Activated naive CD8-positive, alpha-beta T cell treated with anti-CD3 and anti-CD28 coated beads for 36 hours (primary cell): ENCODE measurements at places on chromosomes 13 and 19. TPM values are rescaled to one million over a fixed set of nuclear protein-coding genes. Genes with fewer than 3 reads are reported as not detected.
A peak's percentile ranks its signal among the peaks of the same experiment; 100 is the strongest.

GRCh38 chr19:50725911-50726230 is 2.7 kb downstream of the CLEC11A start:
- H3K27ac ChIP-seq = peak overlapping the region; percentile 86
- peaks cover 27% of the 10 kb centered on the region for H3K4me1 ChIP-seq
- H3K27me3 ChIP-seq = peaks cover 21% of the 10 kb centered on the region
- H3K36me3 ChIP-seq = peaks cover 12% of the 10 kb centered on the region

DNA sequence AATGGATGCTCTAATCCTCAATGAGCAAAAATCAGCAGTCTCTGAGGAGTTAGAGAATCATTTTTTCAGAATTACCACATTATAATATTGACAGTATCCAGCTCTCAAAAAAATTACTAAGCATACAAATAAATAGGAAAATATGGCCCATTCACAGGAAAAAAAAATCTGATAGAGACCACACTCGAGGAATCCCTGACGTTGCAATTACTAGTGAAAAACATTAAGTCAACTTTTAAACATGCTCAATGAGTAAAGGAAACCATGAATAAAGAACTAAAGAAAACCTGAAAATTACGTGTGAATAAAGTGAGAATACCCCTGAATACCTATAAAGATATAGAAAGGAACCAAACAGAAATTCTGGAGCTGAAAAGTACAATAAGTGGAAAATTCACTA is 38.7 kb upstream of the ZNF780A start:
- no peak overlapping the region for H3K27ac ChIP-seq
- H3K4me3 ChIP-seq = no peak overlapping the region
- H3K27me3 ChIP-seq = peaks cover 38% of the 10 kb centered on the region
- DNase-seq = no peak
- H3K4me1 ChIP-seq = no peaks in the 10 kb centered on the region

DNA sequence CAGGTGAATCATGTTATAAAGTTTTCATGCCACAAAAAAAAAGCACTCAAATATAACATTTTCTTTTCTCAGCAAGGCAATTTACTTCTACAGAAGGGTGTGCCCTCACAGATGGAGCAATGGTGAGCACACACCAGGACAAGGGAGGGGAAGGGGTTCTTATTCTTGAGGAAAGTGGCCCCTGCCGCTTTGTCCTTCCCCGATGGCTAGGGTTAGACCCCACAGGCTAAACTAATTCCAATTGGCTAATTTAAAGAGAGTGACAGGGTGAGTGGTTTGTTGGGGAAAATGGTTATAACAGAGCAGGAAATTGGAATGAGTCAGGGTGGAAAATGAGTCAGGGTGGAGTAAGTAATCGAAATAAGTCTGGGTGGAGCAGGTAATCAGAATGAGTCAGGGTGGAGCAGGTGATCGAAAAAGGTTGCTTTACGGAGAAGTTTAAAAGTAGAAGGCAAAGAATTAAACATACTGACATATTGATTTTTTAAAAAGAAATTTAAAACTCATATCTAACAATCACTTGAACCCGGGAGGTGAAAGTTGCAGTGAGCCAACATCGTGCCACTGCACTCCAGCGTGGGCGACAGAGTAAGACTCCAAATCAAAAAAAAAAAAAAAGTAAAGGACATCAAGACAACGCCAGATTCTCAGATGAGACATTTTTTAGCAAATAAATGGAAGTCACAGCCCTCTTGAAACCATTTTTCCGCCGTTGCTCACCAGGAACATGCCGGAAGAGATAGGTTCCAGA is 813 bp downstream of the ZNF562 start:
- H3K4me3 ChIP-seq = peak overlapping the region; percentile 85
- DNase-seq = peak; percentile 28

ZSCAN22 gene
- 2.8 TPM for total RNA-seq

DNA sequence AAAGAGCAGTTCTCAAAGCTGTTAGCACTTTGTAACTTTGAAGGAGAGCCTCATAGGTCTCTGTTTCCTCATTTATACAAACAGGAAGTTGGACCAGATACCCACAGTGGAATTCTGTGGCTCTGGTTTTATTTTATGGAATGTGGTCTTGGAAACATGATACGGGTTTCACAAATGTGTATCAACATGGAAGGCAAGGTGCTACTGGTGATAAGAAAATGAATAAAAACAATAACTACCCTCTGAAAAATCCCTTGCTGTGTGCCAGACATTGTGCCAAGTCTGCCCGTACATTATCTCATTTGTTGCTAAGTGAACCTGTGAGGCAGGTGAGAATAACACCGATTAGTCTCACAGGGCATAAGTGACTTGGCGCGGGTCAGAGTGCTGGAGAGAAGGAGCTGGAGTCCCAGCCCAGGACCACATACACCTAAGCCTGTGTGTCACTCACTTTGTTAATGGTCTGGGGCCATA is 45.0 kb upstream of the RNF113B start:
- no peaks in the 10 kb centered on the region for H3K4me1 ChIP-seq
- DNase-seq = no peak
- H3K27me3 ChIP-seq = no peaks in the 10 kb centered on the region
- no peak overlapping the region for H3K27ac ChIP-seq
- no peak overlapping the region for H3K4me3 ChIP-seq

TUBA3C gene
- not detected for total RNA-seq

DNA sequence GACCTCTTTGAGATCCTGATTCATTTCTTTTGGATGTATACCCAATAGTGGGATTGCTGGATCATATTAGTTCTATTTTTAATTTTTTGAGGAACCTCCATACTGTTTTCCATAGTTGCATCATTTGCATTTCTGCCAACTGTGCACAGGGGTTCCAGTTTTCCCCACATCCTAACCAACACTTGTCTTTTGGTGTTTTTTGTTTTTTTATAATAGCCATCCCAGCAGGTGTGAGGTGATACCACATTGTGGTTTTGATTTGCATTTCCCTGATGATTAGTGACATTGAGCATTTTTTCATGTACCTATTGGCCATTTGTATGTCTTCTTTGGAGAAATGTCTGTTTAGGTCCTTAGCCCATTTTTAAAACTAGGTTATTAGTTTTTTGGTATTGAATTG is 18.8 kb upstream of the GPR183 start:
- peaks cover 52% of the 10 kb centered on the region for H3K36me3 ChIP-seq
- no peaks in the 10 kb centered on the region for H3K27me3 ChIP-seq
- H3K4me1 ChIP-seq = peaks cover 55% of the 10 kb centered on the region
- no peak overlapping the region for H3K4me3 ChIP-seq
- peak overlapping the region; percentile 57 for H3K27ac ChIP-seq

TMC4 gene
- total RNA-seq = not detected

DNA sequence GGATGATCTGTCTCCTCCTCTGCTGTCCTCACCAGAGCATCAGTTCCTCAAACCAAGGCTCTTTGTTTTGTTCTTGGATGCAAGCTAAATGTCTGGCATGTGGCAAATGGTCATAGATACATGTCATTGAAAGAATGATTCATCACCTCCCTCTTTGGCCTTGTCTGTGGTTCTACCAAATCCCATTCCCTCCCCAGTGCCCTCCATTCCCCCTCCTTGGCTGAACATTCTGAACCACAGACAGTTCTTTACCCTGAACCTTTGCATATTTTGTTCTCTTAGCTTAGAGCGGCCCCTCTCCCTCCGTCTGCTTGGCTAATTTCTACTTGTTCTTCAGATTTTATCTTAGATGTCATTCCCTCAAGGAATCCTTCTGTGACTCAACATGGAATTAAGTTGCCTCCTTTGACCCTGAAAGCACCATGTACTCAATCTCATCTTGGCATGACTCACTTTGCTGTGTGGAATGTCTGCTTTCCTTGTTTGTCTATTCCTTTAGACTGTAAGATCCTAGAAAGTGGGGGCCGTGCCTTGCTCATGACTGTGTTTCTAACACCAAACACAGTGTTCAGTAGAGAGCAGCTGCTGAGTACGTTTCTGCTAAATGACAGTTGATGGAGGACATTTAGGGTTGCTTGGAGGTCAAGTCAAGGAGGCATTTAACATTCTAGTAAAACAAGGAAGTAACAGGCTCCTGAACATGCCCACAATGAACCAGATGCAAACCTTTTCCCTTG is 8.1 kb downstream of the ALOX5AP start:
- no peak overlapping the region for H3K27ac ChIP-seq
- H3K36me3 ChIP-seq = peaks cover 27% of the 10 kb centered on the region
- no peak overlapping the region for H3K4me3 ChIP-seq
- peaks cover 56% of the 10 kb centered on the region for H3K4me1 ChIP-seq
- H3K27me3 ChIP-seq = peaks cover 6% of the 10 kb centered on the region

KLK3 gene
- total RNA-seq = not detected

- H3K4me1 ChIP-seq = peaks cover 25% of the 10 kb centered on the region
- H3K27ac ChIP-seq = peak overlapping the region; percentile 30
- H3K36me3 ChIP-seq = peaks cover 36% of the 10 kb centered on the region
Observed at GRCh38 chr13:113187263-113187669, 21.2 kb downstream of the PCID2 start.

DNA sequence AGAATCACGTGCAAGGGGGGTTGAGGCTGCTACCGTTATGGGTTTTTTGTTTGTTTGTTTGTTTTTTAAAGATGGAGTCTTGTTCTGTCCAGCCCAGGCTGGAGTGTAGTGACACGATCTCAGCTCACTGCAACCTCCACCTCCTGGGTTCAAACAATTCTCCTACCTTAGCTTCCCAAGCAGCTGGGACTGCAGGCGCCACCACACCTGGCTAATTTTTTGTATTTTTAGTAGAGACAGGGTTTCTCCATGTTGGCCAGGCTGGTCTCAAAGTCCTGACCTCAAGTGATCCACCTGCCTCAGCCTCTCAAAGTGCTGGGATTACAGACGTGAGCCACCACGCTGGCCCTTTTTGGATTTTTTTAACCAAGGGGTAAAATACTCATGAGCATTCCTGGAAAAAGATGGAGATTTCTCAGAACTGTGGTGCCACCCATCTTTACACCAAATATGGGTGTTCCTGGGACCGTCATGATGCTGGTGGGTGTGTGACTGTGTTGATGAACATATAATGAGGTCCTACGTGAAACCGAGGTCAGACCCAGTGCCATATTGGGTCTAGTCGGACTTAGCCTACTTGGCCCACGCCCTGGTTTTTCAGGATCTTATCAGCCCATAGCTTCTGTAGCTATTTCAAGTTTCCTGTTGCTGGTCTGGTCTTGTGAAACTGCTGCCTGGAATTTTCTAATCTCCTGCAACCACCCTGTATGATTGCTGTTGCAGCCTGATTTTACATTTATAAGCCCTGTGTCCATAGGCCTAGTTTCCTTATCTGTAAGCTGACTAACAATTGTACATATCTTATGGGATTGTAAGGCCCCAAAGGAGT is 6.2 kb downstream of the PPP1R15A start:
- H3K36me3 ChIP-seq = peaks cover 44% of the 10 kb centered on the region
- H3K4me3 ChIP-seq = no peak overlapping the region
- H3K27ac ChIP-seq = no peak overlapping the region
- H3K27me3 ChIP-seq = no peaks in the 10 kb centered on the region

OXGR1 gene
- not detected for total RNA-seq

DNA sequence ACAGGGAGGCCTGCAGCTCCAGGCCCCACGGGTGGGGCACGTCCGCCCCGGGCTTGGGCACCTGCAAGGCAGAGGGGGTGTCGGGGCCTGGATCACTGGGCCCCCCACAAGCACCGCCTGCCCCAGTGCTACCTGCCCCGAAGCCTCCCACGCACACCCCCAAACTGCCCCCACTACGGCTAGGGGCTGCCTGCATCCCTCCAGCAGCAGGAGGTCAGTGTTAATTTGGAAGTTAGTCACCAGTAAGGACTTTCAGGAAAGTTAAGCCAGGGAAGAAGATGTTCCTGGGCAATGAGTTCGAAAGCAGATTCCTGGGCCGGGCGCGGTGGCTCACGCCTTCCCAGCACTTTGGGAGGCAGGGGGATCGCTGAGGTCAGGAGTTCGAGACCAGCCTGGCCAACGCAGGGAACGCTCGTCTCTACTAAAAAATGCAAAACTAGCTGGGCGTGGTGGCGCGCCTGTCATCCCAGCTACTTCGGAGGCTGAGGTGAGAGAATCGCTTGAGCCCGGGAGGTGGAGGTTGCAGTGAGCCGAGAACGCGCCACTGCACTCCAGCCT is 5.5 kb downstream of the PEAK3 start:
- H3K27ac ChIP-seq = no peak overlapping the region
- no peak for DNase-seq
- H3K27me3 ChIP-seq = no peaks in the 10 kb centered on the region
- no peak overlapping the region for H3K4me3 ChIP-seq
- peaks cover 29% of the 10 kb centered on the region for H3K36me3 ChIP-seq
- H3K4me1 ChIP-seq = peaks cover 22% of the 10 kb centered on the region

- no peaks in the 10 kb centered on the region for H3K36me3 ChIP-seq
- H3K4me3 ChIP-seq = peak overlapping the region; percentile 61
Observed at GRCh38 chr19:41706741-41707501, 1.5 kb upstream of the CEACAM5 start.

B3GNT3 gene
- not detected for total RNA-seq

GRCh38 chr13:51240958-51241357 is 18.8 kb downstream of the FAM124A start:
- H3K27ac ChIP-seq = no peak overlapping the region
- DNase-seq = no peak
- no peaks in the 10 kb centered on the region for H3K4me1 ChIP-seq
- peaks cover 12% of the 10 kb centered on the region for H3K27me3 ChIP-seq
- no peaks in the 10 kb centered on the region for H3K36me3 ChIP-seq

- H3K4me3 ChIP-seq = no peak overlapping the region
- H3K36me3 ChIP-seq = no peaks in the 10 kb centered on the region
- H3K27me3 ChIP-seq = peaks cover 10% of the 10 kb centered on the region
Observed at GRCh38 chr19:28889941-28890670, 322.8 kb downstream of the UQCRFS1 start.

DNA sequence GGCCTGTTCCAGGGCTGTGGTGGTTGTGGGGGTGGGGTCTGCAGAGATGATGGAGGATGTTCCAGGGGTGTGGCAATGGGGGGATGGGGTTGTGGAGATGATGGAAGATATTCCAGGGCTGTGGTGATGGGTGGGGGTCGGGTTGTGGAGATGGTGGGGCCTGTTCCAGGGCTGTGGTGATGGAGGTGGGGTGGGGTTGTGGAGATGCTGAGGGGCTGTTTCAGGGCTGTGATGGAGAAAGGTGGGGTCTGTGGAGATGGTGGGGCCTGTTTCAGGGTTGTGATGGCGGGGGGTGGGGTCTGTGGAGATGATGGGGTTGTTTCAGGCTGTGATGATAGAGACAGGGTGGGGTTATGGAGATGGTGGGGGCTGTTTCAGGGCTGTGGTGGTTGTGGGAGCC is 62.0 kb downstream of the TEX29 start:
- DNase-seq = no peak
- peaks cover 12% of the 10 kb centered on the region for H3K4me1 ChIP-seq
- H3K36me3 ChIP-seq = no peaks in the 10 kb centered on the region
- no peak overlapping the region for H3K4me3 ChIP-seq

LILRA1 gene
- not detected for total RNA-seq

GRCh38 chr19:16945762-16946465 is 57.1 kb downstream of the F2RL3 start:
- no peaks in the 10 kb centered on the region for H3K36me3 ChIP-seq
- no peaks in the 10 kb centered on the region for H3K27me3 ChIP-seq
- no peaks in the 10 kb centered on the region for H3K4me1 ChIP-seq
- DNase-seq = no peak
- H3K4me3 ChIP-seq = no peak overlapping the region
- no peak overlapping the region for H3K27ac ChIP-seq

- no peak overlapping the region for H3K4me3 ChIP-seq
- DNase-seq = no peak
- peaks cover 8% of the 10 kb centered on the region for H3K4me1 ChIP-seq
- H3K36me3 ChIP-seq = peaks cover 17% of the 10 kb centered on the region
- H3K27me3 ChIP-seq = no peaks in the 10 kb centered on the region
Observed at GRCh38 chr13:28704919-28705318, 13.9 kb downstream of the SLC46A3 start.

CDC34 gene
- total RNA-seq = 46.5 TPM

TEKTIP1 gene
- total RNA-seq = 1.2 TPM

- H3K27me3 ChIP-seq = no peaks in the 10 kb centered on the region
- peaks cover 6% of the 10 kb centered on the region for H3K4me1 ChIP-seq
- no peak overlapping the region for H3K27ac ChIP-seq
- peaks cover 21% of the 10 kb centered on the region for H3K36me3 ChIP-seq
- H3K4me3 ChIP-seq = no peak overlapping the region
Observed at GRCh38 chr13:24910502-24911132, 146.6 kb downstream of the RNF17 start.
